ENCODE measurements at places on chromosomes 6 and 20.

GRCh38 chr6:31614684-31615578 lies at the start of gene AIF1:
Gene AIF1 (plus strand): TSS chr6:31615234. CDS start chr6:31615330, 96 bp downstream.
- DNase-seq: no peak

GRCh38 chr6:53199765-53200164 lies 51.1 kb upstream of the GCM1 start:
- no peak for DNase-seq

DNA sequence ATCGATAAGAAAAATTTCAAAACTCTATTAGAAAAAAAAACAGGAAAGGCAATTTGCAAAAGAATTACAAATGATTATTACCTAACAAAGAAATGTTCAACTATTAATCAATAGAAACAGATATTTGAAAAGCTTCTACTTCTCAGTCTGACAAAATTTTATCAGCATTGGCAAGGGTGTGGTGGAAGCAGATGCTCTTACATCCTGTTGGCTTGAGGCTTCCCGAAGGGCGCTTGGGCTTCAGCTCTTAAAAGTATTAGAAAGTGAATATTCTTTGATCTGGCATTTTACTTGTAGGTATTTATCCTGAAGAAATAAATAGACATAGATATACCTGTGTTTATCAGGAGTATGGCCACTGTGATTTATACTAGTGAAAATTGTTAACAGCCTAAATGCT lies 38.7 kb downstream of the SLC35D3 start:
- no peak for DNase-seq

DNA sequence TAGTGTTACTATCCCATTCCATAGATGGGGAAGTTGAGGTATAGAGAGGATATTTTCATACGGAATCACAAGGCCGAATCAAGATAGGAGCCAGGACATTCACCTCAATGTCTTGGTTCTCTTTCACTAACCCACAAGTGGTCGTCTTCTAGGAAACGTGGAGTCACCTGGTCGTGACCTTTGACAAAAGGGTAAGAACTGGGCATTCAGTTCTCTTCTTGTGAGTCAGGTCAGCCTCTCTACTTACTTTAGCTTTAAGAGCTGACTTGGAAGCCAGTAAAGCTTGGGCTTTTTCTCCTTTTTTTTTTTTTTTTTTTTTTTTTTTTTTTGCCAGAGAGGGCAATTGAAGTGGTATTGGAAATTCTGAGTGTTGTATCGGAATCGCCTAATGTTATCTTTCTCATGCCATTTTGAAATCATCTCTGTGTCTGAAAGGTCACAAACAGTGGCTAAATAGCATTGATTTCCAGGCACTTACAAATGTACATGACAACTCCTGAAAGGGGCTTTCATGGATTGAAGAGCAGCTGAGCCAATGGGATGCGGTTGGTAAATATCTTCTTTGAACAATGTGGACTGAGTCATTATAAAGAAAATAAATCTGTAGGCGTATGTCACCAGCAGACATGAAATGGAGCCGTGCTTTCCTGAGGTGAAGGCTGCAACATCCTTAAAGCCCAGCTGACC lies 356.9 kb downstream of the KIF16B start:
- DNase-seq: no peak

DNA sequence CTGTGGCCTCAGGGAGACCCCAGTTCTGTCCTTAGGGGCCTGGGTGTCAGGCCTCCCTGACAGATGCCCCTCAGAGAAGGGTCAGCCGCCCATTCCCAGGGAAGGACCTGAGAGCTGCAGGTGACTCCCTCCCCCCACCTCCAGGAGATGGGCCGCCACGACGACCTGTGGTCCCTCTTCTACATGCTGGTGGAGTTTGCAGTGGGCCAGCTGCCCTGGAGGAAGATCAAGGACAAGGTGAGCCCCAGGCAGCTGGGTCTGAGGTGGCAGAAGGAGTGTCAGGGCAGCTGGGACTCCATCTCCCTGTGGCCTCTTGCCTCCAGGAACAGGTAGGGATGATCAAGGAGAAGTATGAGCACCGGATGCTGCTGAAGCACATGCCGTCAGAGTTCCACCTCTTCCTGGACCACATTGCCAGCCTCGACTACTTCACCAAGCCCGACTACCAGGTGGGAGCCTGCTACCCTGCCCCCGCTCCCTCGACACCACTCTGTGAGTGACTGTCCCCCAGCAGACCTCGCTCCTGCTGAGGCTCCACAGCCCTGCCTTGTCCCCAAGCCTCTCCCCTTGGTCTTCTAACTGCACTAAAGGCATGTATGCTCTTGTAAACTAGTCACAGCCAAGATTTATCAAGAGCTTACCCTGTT lies 12.2 kb downstream of the TTBK1 start:
- DNase-seq: no peak

- DNase-seq: no peak
Observed at GRCh38 chr20:48684501-48685041, 143.2 kb downstream of the PREX1 start.

- DNase-seq: no peak
Observed at GRCh38 chr6:141552031-141552430, 580.7 kb upstream of the GJE1 start.

- DNase-seq: no peak
Observed at GRCh38 chr20:63160641-63161175, 55.2 kb downstream of the YTHDF1 start.

DNA sequence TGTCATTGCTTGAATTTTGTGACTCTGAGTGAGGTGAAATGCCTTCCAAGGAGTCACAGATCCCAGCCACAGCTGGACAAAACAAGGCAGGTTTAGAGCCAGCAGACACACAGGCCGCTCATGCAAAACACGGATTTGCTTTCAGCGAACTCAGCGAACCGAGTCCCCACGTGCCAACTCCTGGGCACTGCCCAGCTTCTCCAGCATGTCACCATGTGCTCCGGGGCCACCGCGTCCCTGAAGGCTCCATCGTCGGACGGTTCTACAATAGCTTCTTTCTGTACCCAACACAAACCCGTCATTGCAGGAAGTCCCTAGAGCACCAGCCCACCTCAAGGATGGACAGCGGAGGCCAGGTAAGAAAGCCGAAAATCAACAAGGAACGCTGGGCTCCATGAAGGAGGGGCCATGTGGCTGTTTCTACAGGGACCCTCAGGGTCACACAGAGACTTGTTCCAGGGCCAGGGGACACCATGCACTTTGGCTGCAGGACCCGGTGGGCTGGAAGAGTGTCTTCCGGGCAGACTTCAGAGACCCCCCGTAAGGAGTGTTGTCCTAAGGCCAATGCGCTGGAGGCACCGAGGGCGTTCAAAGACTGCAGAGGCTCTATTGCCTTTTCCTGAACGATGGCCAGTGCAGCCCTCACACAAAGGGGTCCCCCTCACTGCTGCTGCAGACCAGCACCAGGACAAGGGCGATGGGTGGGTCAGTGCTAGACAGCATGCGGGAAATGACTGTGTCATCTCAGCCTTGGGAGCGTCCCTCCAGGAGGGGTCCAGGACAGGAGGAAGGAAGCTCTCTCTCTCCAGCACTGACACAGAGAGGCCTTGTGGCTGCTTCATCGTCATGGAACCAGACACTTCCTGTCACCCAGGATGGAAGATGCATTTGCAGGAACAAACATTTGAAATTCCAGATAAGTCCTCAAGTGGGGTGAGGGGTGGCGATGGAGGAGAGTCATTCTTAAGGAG lies 19.8 kb downstream of the DACT2 start:
- no peak for DNase-seq

DNA sequence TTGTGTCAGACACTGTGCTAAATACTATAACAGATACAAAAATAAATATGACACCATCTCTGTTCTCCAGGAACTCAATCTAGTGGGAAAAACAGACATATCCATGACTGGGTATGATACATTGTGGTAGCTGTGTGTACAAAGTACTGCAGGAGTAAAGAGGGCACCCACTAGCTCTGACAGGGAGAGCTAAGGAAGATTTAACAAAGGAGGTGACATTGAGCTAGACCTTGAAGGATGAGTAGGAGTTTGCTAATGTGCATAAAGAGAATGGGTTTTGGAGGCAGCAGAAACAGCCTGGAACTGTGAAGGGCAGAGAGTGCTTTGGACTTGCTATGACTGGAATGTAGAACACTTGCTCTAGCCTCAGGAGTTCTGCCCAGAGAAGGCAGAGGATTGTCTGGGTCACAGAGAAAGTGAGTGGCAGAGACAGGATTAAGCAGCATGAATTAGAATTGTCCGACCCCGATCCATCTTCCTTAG lies 14.4 kb downstream of the MMP24 start:
- no peak for DNase-seq

- DNase-seq: no peak
Observed at GRCh38 chr6:79656134-79656533, 25.0 kb downstream of the SH3BGRL2 start.

DNA sequence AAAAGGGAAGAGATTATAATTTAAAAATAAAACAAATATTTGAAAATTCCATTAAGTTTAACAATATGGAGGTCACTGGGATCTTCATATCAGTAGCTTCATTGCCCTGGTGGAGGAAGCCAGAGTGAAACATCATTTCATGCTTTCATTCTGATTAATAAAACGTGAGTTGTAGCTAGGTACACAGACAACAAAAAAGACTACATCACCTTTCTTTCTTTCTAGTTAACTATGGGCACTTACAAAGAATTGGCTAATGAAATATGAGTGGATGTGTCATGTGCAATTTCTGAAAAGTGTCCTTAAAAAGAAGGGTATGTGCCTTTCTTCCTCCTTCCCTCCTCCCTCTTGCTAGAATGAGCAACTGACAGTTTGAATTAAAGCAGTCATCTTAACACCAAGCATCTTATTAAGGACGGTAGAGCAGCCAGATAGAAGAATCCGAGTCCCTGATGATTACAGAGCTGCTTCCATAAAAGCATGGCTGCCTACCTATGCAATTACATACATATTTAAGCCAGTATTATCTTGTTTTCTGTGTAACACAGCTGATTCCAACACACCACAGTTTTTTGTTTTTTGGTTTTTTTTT lies 3.4 kb downstream of the SERAC1 start:
- DNase-seq: no peak

GRCh38 chr6:158376631-158377081 lies 64.4 kb downstream of the TULP4 start:
- no peak for DNase-seq

GRCh38 chr20:21465799-21466198 lies 48.1 kb downstream of the NKX2-2 start:
- DNase-seq: no peak

- DNase-seq: no peak
Observed at GRCh38 chr6:170129691-170130171, 161.1 kb downstream of the DLL1 start.

DNA sequence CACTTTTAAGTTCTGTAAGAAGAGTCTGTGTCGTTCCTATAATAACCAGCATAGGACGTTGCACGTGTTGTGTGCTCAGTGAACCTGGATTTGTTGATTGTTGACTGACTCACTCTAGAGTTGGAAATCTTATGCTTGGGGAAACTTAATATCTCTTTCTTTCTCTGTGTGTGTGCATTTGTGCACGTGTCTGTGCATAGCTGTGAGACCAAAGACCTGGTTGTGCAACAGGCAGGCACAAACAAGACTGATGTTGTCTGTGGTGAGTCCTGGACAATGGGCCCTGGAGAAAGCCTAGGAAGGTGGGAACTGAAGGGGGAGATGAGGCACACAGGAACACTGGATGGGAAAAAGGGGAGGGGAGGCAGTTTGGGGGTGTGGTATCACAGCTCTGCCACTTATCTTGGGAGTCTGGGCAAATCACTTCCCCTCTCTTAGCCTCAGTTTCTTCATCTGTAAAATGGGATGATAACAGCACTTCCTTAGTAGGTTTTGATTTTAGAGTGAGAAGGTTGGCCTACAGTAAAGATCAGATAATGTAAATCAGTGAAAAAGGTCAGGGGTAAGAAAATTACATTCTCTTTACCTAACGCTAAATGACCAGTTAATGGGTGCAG lies 8.4 kb downstream of the CD40 start:
- DNase-seq: no peak

DNA sequence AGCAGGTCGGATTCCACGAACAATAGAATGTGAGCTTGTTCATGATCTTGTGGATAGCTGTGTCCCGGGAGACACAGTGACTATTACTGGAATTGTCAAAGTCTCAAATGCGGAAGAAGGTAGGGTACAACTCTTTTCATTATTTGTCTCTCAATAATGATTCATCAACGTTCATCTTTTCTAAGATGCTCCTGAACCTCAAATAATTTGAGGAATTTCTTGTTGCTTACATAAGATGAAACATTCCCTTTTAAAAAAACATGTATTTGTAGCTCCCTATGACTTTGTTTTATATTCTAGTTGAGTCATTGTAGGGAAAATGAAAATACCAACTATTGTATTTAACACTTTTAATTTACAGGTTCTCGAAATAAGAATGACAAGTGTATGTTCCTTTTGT lies 17.0 kb downstream of the MCM8 start:
- no peak for DNase-seq

GRCh38 chr20:3407040-3407770 lies at the start of gene DNAAF9:
Gene DNAAF9 (minus strand): TSS chr20:3407669. CDS start chr20:3407557, 112 bp downstream.
- DNase-seq: peak; percentile 56

GRCh38 chr6:157381631-157382621 lies 936 bp downstream of the ZDHHC14 start:
- DNase-seq: peak; percentile 48

- DNase-seq: no peak
Observed at GRCh38 chr6:26243132-26243531, 121.9 kb upstream of the BTN3A2 start.

DNA sequence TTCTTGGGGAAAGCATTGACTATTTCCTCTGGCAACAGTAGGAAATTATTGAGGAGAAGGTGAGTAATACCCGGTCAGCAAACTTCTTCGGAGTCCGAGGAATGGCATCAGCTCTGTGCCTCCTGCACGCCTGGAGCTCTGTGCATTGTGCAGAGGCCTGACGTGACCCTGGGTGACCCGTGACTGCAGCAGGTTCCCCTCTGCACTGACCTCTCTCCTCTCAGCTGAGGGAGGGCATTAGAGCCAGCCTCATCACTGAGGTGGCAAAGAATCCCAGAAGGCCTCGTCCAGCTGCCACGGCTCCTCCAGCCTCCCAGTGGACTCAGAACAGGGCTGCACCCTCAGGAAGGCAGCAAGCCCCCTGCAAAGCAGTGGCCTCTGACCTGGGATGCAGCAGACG lies 502.9 kb downstream of the CD83 start:
- DNase-seq: no peak

GRCh38 chr20:62087227-62087626 lies 21.5 kb upstream of the TAF4 start:
- DNase-seq: no peak

DNA sequence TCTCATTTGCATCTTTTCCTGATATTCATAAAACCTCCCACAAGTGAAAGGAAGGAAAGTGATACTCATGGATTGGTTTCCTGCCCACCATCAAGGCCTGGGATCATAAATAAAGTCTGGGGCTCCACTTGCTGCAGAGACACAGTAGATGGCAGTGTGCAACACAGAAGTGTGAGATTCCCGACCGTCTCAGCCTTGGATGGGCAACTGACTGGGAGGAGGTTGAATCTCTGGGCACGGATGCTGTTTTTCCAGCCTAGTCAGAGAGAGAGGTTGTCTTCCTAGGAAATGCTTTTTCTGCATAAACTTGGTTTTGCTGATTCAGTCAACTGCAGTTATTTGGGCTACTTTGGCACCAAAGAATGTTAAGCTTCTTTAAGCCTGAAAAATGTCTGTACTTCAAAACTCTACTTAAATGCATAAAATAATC lies 9.9 kb upstream of the RFPL4B start:
- no peak for DNase-seq
